ENCODE measurements at places on chromosomes 6 and 20.

DNA sequence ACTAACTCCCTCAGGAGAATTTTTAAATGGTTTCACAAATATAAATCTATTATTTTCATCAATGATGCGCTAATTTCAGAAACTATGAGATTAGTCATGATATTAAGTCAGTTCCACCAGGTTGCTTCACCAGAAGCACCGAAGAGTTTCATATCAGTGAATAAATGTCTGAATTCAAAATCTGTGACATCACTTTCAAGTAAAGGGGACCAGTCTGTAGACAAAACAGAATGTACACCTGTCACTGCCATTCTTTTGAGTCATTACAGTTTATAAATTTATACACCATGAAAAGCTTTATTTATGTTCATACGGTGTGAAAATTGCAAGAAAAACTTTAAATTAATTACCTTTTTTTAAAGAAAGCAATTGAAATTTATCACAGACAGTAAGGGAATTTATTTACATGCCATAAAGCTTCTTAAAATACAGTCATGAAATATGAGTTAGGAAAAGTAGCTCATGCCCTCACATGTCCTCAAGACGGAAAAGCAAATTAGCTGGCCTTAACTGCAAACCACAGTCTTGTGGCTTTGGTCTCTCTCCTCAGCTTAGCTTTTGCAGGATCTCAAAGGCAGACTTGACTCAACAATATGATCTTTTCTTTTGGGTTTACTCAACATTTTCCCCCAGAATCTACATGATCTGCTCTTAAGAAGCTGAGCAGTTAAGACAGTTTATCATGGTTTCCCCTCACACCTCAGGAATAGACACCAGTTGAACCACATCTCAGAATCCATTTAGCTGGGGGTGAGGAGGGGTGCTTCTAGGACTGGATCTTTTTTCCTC is 177.7 kb upstream of the MCHR2 start:
- no peak overlapping the region for H3K4me3 ChIP-seq
- no peaks in the 10 kb centered on the region for H3K36me3 ChIP-seq
- no peak for DNase-seq
- H3K27me3 ChIP-seq = peaks cover 4% of the 10 kb centered on the region

DNA sequence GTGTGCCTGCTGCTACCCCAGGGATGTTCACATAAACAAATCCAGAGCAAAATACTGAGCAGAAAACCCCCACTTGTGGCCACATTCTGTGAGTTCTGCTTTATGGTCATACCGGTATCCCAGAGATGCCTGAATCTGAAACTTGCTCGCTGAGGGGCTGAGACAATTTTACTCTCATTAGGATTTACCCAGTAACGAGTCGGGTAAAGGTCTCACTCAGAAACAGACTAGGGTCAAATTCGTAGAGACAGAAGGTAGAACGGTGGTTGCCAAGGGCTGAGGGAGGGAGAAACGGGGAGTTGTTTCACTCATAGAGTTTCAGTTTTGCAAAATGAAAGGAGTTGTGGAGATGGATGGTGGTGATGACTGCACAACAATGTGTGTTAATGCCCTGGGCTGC is 45.4 kb upstream of the NKX2-2 start:
- H3K27ac ChIP-seq = no peak overlapping the region
- peaks cover 34% of the 10 kb centered on the region for H3K27me3 ChIP-seq
- H3K36me3 ChIP-seq = peaks cover 4% of the 10 kb centered on the region

- H3K36me3 ChIP-seq = no peaks in the 10 kb centered on the region
- no peak overlapping the region for H3K27ac ChIP-seq
- no peaks in the 10 kb centered on the region for H3K27me3 ChIP-seq
- no peak overlapping the region for H3K4me3 ChIP-seq
- no peak for DNase-seq
- H3K4me1 ChIP-seq = no peaks in the 10 kb centered on the region
Measured at GRCh38 chr20:9052136-9052535, 16.8 kb upstream of the PLCB4 start.

DNA sequence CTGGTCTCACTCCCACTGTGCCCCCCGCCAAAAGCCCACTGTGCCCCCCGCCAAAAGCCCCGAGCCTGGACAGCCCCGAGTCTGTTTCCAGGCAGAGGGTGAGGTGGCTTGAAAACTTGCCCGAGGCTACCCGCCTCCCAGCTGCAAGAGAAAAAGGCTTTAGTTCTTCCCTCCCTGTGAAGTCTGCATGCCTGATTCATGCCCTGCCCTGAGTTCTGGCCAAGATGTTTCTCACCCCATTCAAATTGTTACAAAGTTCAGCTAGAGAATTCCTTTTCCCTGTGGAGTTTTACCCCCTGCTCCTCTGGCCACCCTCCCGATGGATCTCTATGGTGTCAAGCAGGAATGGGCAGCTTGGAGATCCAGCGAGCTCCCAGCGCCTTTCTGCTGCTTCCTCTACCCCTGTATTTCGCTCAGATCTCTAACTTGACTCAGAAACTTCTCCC is 298.8 kb upstream of the MAP3K7 start:
- no peak overlapping the region for H3K27ac ChIP-seq
- peaks cover 22% of the 10 kb centered on the region for H3K27me3 ChIP-seq
- H3K4me3 ChIP-seq = no peak overlapping the region
- DNase-seq = no peak

DNA sequence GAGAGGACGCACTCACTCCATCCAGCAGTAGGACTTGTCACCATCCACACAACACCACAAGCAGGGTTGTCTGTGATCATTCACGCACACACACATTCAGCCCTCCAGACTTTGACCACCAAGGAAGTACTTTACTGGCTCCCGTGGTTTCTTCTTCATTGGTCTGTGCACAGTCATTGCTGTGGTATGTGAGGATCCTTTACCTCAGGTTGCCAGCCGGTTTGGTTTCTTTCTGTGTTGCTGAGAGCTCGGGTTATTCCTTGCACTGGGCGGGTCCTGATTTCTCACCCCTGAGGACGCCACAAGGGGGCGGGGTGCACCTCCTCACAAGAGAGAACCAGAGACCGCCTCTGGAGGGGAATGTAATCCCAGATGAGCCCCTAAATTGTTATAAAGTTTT is 11.2 kb downstream of the SLC35A1 start:
- peaks cover 6% of the 10 kb centered on the region for H3K36me3 ChIP-seq
- peak overlapping the region; percentile 37 for H3K27ac ChIP-seq
- no peaks in the 10 kb centered on the region for H3K27me3 ChIP-seq
- no peak for DNase-seq

DNA sequence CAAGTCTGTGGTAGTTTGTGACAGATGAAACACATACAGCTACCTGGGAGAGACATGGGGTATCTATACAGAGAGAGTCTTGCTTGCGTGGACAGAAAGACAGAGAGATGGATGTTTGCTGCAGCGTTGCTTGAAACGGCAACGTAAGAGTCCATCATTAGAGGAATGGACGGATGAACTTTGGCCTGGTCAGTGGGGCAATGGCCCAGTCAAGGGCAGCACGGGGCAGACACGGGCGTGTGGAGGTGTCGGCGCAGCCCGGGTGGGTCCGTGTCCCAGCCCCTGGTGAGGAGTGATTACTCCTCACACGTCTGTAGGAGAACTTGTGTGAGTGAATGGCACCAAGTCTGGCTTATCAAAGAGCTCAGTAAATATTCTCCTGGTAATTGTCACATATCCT is 21.9 kb downstream of the DACT2 start:
- no peak overlapping the region for H3K4me3 ChIP-seq
- H3K27ac ChIP-seq = no peak overlapping the region
- peaks cover 41% of the 10 kb centered on the region for H3K27me3 ChIP-seq
- H3K36me3 ChIP-seq = no peaks in the 10 kb centered on the region
- no peak for DNase-seq

DNA sequence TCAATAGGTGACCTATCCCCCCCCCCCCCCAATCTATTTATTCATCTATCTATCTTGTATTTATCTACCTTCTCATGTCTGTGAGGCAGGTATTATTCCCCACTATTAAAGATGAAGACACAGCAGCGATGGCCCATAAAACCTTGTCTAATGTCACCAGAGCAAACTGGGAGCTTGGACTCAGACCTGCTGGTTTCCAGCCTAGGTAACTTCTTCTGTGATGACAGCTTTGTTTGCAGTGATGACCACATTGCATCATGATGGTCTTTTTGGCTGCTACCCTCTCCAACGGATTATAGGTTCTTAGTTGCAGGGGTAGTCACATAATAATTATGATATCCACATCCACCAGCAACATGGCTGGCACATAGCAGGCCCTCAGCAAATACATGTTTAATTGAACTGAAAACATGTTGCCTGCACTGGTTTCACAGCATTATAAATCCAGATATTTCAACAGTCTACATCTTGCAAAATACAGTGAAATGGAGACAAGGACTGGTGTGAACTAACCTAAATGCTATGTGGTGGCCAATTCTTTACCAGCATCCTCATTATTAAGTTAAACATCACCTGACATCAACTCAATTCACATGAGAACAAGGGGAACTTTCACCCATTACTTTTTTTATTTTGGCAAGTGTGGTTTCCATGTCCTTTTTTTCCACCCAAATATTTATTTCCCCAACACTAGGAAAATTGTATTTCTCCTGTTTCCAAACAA is 712.5 kb upstream of the NRSN1 start:
- no peak overlapping the region for H3K27ac ChIP-seq
- no peak overlapping the region for H3K4me3 ChIP-seq
- DNase-seq = no peak
- no peaks in the 10 kb centered on the region for H3K36me3 ChIP-seq
- no peaks in the 10 kb centered on the region for H3K27me3 ChIP-seq
- H3K4me1 ChIP-seq = no peaks in the 10 kb centered on the region

DNA sequence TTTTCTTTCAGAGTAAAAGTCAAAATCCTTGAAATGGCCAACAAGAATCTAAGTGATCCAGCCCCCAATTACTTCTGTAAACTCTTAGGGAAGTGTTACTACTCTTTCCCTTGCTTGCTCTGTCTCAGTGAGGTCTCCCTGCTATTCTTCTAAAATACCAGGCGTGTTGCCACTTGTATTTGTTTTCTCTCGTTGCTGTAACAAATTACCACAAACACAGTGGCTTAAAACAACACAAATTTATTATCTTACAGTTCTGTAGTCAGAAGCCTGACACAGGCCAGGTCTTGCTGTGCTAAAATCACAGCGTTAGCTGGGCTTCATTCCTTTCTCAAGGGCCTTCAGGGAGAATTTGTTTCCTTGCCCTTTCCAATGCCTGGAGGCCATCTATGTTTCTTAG is 59.9 kb downstream of the HECA start:
- no peak for DNase-seq
- H3K27me3 ChIP-seq = no peaks in the 10 kb centered on the region
- no peaks in the 10 kb centered on the region for H3K36me3 ChIP-seq
- no peak overlapping the region for H3K4me3 ChIP-seq
- no peak overlapping the region for H3K27ac ChIP-seq
- H3K4me1 ChIP-seq = peaks cover 6% of the 10 kb centered on the region

- H3K27ac ChIP-seq = no peak overlapping the region
- DNase-seq = no peak
- H3K4me1 ChIP-seq = no peaks in the 10 kb centered on the region
- H3K27me3 ChIP-seq = no peaks in the 10 kb centered on the region
Measured at GRCh38 chr6:100673641-100674040, 207.5 kb downstream of the ASCC3 start.

DNA sequence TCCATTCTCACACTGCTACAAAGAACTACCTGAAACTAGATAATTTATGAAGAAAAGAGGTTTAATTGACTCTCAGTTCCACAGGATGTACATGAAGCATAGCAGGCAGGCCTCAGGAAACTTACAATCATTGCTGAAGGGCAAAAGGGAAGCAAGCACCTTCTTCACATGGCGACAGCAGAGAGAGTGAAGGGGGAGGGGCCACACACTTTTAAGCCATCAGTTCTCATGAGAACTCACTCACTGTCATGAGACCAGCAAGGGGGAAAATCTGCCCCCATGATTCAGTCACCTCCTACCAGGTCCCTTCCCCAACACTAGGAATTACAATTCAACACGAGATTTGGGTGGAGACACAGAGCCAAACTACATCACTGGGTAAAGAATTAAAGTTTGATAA is 12.5 kb upstream of the ENPP1 start:
- no peak for DNase-seq
- H3K27me3 ChIP-seq = no peaks in the 10 kb centered on the region
- no peaks in the 10 kb centered on the region for H3K4me1 ChIP-seq
- H3K27ac ChIP-seq = no peak overlapping the region
- no peaks in the 10 kb centered on the region for H3K36me3 ChIP-seq

DNA sequence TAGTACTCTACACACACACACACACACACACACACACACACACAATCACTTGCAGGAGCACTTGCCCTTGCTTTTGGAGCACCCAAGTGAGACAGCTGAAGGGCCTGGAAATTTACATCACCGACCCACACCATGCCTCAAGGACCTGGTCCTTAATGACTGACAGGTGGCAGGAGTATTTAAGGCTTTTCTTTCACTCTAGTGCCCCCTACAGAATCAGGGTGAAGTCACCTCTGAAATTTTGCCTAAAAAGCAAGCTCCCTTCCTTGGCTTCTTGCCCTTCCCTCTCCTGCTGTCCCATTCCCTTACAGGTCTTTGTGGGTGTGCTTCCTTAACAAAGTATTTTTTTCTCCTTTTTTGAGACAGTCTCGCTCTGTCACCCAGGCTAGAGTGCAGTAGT is 353.5 kb upstream of the IRAK1BP1 start:
- peaks cover 4% of the 10 kb centered on the region for H3K27me3 ChIP-seq
- DNase-seq = no peak
- H3K4me1 ChIP-seq = no peaks in the 10 kb centered on the region

DNA sequence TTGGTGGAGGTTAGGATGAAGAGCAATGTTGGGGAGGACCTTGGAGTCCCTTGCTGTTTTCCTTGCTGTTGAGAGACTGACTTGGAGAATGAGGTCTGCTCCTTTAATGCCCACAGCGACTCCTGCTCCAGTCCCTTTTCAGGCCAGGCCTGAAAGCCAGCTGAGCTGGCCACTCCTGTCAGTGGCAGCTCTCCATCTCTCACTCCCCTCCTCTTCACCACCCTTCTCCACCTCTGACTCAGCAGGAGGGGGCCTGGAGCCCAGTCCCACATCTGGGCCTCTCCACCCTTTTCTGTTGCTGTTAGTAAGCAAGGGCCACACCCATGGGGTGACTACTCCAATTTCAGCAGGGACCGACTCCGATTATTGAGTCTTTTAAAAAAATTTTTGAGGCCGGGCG is 2.2 kb downstream of the SNX21 start:
- DNase-seq = no peak
- H3K4me3 ChIP-seq = peak overlapping the region; percentile 47
- H3K4me1 ChIP-seq = peaks cover 20% of the 10 kb centered on the region
- H3K27ac ChIP-seq = peak overlapping the region; percentile 53

DNA sequence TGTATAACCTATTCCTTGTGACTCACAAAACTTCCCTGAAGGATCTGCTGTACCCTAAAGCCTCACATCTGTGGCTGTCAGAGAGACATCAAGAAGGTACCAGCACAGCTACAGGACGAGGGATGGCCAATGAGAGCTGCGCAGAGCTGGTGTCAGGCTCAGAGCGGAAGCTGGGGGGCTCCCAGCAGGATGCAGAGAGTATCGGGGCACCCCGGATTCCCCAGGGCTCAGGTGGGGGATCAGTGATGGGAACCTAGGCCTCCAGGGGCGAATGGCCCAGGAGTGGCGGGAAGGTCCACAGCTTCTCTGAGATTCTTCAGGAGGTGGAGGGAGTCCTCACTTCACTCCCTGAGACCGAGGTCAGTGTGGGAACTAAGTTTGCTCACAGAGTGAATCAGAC is 30.9 kb upstream of the SMOC2 start:
- no peak for DNase-seq
- H3K4me1 ChIP-seq = no peaks in the 10 kb centered on the region
- peaks cover 15% of the 10 kb centered on the region for H3K27me3 ChIP-seq
- no peak overlapping the region for H3K4me3 ChIP-seq

Measured in T-helper 17 cell (primary cell).